Endothelial cell (in vitro differentiated cells): ENCODE measurements at places on chromosomes 7 and 10. TPM values are rescaled to one million over a fixed set of nuclear protein-coding genes. Genes with fewer than 3 reads are reported as not detected.

Gene POU6F2
- 1.1 TPM for total RNA-seq

Gene AKR1C3
- total RNA-seq, result 2.8 TPM

GRCh38 chr7:2908103-2908683 lies 64.1 kb upstream of the GNA12 start:
- peaks cover 3% of the 10 kb centered on the region for H3K36me3 ChIP-seq
- H3K4me1 ChIP-seq, result no peaks in the 10 kb centered on the region
- H3K27me3 ChIP-seq, result peaks cover 8% of the 10 kb centered on the region
- no peak overlapping the region for H3K4me3 ChIP-seq
- DNase-seq, result no peak

Gene TUBGCP2
- total RNA-seq, result 50.7 TPM

GRCh38 chr7:94284104-94284503 lies 110.6 kb upstream of the COL1A2 start:
- no peaks in the 10 kb centered on the region for H3K36me3 ChIP-seq
- no peak overlapping the region for H3K27ac ChIP-seq
- H3K27me3 ChIP-seq, result no peaks in the 10 kb centered on the region
- H3K4me3 ChIP-seq, result no peak overlapping the region

DNA sequence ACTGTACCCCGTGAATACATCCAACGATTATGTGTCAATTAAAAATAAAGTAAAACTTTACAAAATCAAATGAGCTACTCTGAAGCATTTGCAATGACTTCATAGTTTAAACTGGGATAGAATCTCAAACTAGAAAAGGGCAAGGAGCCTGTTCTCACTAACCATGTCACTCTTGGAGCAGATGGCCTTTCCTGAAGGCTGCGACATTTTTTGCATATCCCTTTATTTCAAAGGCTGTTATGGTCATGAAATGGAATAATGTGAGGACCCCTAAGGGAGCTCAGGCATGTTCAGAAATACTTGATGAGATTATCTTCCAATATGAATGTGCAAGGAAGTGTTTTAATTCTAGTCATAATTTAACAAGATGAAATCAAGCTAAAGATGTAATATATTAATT lies 679.4 kb downstream of the NRG3 start:
- H3K27ac ChIP-seq, result no peak overlapping the region
- H3K4me1 ChIP-seq, result no peaks in the 10 kb centered on the region
- H3K27me3 ChIP-seq, result no peaks in the 10 kb centered on the region

Gene LMBR1
- 159 TPM for total RNA-seq
